ENCODE measurements at places on chromosomes 4 and X.

DNA sequence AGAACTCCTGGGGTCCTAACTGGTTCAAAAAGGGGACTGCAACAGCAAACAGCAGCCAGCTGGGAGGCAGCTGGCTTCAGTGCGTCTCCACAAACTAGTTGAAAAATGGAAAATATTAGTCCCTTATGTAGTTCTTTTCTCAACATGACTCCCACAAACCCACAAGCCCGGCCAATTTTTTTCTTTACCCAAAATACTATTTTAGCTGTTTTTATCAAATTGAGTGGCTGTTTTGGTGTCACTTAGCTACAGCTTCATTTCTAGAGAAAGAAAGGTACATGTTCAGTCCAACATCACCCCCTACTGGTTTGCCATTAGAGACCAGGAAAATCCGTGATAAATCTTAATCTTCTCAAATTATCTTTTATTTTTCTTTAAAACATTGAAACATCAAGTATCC, 97.2 kb downstream of the GUCY2F start:
- DNase-seq: no peak

- no peak for DNase-seq
Observed at GRCh38 chrX:155998116-155998515, 620 bp downstream of the IL9R start.

DNA sequence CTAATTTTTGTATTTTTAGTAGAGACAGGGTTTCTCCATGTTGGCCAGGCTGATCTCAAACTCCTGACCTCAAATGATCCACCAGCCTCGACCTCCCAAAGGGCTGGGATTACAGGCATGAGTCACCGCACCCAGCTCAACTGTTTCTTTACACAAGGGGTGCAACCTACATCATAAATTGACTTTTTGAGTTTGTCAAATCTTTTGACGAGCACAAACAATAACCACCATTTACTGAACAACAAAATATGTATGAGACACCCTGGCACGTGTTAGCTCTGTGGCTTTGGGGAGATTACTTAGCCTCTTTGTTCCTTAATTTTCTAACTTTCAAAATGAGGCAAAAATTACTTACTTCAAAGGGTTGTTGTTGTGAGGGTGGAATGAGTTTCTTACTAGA, 23.5 kb upstream of the SLC34A2 start:
- DNase-seq: no peak

GRCh38 chr4:88216395-88216794, 58.0 kb upstream of the ABCG2 start:
- no peak for DNase-seq

DNA sequence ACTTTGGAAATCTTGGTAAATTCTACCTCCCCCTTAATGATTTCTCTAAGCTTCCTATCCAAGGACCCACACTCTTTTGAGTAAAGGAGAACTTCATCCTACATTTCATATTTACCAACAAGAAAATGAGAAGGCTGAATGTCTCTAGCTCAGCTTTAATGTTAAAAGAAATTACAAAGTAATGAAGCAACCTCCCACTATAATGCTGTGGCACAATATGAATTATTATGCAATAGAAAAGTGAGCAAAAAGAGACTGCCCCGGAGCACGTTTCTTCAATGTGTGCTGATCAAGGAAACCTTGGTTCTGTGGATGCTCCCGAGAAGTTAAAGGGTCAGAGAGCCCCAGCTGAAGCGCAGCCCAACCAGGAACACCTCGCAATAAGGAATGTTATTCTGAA, 9.1 kb upstream of the TBC1D1 start:
- no peak for DNase-seq

GRCh38 chrX:77953302-77953701, 16.1 kb downstream of the PGAM4 start:
- no peak for DNase-seq

DNA sequence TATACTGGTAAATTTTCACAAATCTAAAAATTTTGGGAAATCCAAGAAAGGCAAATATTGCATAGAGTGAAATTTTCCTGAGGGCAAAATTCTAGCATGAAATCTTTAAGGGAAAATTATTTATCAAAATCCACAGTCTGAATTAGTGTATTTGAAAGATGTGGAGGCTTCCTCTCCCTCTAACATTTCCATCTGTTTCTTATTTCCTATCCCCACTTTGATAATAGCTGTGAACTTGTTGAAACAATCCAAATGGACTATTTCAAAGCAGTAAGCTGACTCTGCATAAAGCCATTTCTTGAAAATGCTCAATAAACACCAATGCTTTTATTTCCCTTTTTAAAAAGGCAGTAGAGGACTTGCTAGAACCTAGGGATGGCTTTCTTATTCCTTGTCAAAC, 107.3 kb upstream of the PABPC4L start:
- no peak for DNase-seq

DNA sequence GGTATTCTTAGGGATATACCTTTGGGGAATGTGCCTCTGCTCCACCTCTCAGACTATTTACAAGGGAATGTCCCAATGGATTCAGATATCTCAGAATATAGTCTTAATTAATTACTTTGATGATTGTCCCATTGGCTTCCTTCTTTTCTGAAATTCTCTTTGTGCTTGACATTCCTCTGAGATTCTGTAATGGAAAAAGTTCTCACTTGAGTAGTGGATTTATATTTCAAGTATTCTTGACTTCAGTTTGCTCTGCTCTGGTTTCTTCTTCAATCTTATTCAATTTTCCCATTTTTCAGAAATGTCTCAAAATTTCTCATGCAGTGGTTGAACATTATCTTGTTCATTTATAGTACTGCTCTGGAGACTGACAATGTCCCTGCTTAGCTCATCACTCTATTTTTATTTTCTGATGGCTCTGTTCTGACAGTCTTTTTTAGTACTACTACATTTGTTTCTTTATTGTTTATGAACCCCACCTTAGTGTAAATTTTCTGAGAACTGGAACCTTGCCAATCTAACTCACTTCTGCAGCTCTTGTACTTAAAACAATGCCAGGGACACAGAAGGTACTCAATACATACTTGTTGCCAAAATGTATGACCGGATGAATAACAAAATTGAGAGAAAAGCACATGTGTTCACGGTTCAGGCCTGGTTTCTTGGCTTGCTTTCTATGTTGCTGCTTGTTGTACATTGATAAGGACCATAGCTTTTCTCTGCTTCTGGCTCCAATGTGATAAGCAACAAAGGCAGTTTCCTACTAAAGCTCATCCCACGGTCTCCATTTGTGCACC, 471.7 kb downstream of the GASK1B start:
- DNase-seq: no peak

DNA sequence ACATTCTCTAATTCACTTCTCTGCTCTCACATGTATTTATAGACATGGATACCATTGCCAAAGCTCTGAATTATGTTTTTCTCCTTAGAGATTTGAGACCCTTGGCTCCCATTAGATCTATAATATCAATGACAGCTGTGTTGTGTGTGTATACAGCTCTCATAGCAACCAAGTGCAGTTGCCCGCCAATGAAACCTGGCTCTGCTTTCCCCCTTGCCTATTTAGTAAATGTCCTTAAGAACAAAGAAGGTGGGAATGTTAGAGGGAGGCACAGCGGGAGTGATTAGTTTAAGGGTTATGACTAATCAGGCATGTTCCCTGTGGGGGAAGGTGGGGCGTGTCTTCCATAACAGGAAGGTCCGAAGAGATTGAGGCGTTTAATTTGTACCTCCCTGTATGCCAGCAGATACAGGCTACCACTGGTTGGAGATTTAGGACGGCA, 100.5 kb upstream of the TBC1D9 start:
- DNase-seq: no peak

DNA sequence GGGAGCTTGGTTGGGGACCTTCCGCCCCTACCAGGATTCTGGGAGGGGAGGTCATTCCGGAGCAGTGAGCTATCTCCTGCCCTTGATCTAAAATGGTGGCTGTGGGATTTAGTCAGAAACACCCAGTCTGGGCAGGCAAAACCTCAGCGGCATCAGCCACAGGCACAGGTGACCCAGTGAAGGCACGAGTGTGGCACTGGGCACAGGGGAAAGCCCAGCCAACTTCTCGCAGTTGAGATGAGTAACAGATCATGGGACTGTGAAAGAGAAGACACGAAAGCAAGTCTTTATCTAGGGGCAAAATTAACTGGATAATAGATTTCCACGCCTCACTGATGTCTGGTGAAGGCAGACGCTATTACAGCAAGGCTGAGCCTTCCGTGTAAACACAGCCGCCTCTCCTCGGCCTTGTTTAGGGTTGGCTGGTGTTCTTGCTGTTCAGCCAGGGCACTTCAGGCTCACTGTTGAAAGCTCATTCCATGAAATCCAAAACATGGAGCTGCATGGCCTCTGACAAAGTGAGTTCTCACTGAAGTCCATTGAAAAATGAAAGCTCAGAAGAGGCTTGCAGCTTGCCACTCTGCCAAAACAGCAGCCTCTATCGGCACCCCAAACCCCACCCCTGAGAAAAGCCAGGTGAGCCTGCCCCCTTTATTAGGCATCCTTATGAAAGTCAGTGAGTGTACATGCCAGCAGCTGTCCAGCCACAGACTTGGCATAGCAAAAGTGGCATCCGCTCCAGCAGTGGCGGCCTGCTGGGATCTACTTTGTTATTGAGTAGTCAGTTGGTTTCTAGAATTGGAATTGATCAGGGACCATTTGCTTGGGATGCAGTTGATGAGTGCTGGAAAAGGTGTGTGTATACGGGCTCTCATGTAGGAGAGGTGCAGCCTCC, 102.3 kb upstream of the MTM1 start:
- no peak for DNase-seq

DNA sequence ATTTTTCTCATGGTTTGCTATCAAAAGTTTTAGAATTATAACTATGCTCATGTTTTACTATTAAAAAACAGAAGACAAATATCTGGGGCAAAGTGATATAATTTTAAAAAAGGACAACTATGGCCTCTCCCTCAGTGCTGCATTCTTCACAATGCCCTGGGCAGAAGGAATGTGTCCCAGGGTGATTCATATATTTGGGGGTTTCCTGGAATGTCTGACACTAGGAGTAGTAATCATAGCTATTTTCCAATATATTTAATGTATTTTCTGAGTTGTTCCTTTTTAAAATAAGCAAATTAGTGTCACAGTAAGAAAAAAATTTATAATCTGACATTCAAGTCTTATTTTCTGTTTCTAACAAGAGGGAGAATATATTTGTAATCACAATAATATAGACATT, 281.7 kb downstream of the UNC5C start:
- no peak for DNase-seq

GRCh38 chrX:39766855-39767254, 330.9 kb downstream of the BCOR start:
- no peak for DNase-seq

DNA sequence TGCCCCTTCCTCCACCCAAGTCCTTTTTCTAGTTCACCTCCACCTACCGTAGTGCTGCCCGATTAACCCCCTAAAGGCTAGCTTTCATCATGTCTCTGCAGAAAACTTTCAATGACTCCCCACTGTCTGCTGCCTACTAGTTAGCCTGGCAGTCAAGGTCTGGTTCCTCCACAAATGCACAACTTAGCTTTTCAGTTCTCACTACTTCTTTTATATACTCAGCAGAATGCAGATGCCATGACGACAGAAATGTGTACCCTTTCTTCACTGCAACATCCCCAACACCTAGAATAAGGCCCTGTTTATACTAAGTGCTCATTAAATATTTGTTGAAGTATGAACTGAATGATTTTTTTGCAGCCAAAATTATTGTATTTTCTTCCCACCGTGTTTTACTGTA, 30.9 kb upstream of the RASGEF1B start:
- DNase-seq: no peak

DNA sequence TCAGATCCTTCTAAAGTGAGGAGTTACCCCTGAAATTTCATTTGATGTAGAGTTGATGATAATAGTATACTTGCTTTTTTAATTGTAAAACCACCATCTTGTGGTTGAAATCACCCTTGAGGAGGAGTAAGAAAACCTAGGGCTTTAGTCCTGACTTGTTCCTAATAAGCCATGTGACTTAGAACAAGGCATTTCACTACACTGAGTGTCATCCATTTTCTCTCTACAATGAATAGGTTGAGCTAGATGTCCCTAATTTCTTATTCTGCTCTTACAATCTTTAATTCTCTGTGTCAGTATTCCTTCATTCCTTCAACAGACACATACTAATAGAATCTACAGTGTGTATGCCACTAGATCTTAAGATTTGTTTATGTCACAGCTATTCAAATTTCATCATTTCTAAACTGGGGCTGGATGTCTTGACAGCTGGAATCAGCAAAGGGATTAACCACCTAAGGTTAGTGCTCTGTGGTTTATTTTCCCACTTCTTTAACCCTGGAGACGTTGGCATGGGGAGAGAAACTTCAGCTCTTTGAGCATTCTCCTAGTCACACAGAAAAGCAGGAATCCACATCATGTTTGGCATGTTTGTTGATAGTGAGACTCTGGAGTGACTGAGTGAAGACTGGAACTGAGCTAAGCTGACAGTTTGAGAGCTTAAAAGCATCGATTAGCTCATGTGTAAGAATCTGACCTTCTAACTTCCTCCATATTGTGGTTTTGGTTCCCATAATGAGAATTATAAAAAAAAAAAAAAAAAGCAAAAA, 246.3 kb downstream of the NDST4 start:
- no peak for DNase-seq

- DNase-seq: no peak
Observed at GRCh38 chrX:9662148-9662547, 103.5 kb downstream of the GPR143 start.

GRCh38 chrX:148867596-148867995, 367.2 kb downstream of the AFF2 start:
- no peak for DNase-seq

DNA sequence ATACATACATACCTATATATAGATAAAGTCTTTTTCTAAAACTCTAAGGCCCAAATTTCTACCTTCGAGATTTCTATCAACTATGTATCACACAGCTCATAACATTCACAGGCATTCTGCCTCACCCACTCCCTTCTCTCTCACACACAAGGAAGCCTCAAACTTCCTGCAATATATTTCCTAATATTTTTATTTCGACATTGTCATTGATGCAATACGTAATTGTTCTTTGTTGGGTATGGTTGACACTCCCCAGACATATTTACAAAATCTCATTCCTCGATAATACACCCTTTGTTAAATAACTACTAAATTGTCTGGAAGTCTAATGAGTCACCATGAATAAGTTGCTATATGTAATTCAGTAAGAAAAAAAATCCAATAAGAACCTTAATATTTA, 143.5 kb downstream of the HNRNPD start:
- DNase-seq: no peak

DNA sequence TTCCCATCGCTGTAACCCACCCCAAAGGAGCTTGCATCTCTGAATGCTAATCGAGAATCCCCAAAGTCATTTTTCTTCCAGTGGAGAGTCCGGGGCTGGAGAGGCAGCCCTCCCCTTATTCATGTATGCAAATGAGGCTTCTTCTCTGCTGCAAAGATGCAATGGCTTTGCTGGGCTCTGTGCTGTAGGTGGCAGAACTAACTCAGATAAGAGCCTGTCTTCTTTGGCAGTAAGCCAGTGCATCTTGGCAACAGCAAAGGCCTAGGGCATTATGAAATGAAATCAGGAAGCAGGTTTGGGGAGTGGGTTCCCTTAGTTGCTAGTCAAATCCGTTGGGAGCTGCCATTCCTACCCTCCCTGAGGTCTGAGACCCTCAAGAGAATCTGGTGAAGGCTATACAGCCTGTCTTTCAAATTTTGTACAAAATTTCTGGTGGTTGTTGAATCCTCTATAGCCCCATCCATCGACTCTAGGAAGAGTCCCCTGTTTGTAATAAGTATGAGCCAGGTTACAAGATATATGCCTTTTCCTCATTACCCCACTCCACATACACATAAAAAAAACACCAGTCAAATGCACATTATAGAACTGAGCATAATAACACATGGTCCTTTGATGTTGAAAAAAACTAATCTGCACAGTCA, 290.6 kb upstream of the TAPT1 start:
- no peak for DNase-seq

- no peak for DNase-seq
Observed at GRCh38 chrX:130715299-130715698, 187.7 kb downstream of the ENOX2 start.

All from activated CD8-positive, alpha-beta memory T cell treated with anti-CD3 and anti-CD28 coated beads for 24 hours (primary cell).